BE2C (cell line): ENCODE measurements at places on chromosomes 1 and 21.

DNA sequence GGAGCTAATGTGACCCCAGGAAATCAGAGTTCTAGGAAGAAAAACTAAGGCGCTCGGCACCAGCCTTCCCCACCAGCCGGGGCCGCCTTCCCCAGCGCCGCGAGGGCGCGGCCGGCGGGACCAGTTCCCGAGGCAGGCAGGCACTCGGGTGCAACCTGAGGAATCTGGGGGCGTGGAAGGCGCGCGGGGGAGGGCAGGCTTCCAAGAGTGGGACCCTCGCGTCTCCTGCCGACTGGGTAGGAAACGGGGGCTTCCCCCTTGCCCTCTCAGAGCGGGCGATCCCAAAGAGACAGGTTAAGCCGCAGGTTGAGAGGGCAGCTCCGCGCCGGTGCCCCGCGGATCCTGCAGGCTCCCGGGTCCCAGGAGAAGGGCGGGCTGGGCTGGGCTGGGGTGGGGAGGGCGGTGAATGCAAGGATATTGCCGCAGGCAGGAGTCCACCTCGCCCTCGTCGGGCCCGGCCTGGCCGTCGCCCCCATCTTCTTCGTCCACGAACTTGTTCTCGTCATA, 431 bp downstream of the ARPC5 start:
- DNase-seq = peak; percentile 37

GRCh38 chr1:218575856-218576255, 230.7 kb downstream of the TGFB2 start:
- DNase-seq = no peak

DNA sequence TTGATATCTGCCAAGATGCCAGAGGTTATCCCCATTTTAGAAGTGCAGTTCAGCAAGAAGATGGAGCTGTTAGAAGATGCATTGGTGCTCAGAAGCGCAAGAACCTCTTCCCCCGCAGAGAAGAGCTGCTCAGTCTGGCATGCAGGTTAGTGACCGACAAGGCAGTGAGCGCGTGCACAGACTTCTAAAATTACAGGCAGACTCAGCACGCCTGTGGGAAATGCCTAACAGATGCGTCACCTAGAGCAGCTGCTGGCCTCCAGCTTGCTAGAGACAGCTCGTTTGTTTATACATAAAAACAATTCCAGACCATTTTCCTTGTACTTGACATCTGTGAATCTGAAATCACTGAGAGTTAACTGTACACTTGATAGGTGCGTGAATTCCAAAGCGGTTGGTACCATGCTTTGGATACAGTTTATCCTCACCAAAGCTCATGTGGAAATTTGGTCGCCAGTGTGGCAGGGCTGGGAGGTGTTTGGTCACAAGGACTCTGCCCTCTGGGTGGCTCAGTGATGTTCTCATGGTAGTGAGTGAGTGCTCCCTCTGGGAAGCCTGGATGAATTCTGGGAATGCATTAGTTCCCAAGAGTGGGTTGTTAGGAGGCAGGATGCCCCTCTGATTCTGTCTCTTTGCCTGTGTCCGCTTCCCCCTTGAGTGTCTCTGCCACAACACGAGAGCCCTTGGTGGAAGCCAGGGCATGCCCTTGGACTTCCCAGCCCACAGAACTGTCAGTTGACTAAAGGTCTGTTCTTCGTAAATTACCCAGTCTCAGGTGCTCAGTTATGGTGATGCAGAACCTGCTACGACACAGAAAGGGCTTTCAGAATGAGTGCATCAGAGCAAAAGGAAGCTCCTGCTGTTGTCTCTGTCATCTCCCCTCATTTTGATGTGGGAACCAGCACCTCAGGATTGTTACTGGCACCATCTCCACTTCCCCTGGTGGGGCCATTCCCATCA, 24.4 kb downstream of the SNAP47 start:
- DNase-seq = no peak

GRCh38 chr21:43209575-43210453, 41.0 kb downstream of the CRYAA start:
- peak; percentile 43 for DNase-seq

DNA sequence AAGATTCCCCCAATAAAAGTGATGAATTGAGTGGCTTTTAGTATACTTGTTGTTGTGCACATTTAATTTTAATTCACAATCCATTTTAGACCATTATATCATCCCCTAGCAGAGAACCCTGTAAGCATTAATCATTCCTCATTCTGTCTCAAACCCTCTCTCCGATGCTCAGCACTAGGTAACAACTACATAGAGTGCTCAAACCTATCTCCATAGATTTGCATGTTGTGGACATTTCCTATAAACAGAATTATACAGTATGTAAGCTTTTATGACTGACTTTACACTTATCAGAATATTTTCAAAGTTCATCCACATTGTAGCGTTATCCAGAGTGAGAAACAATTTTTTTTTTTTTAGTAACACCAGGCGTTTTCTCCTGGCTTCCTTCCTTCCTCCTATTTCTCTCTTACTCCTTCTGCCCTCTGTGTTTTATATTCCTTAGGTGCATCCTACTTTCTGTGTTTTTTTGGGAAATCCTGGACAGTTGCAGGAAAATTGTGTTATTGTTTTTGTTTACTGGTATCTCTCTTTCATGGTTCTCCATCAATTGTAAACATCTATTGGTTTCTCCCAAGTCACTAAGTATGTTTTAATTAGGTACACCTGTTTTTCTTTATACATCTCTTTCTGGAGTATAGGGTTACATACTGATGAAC, 1528.0 kb upstream of the TPTE start:
- no peak for DNase-seq

DNA sequence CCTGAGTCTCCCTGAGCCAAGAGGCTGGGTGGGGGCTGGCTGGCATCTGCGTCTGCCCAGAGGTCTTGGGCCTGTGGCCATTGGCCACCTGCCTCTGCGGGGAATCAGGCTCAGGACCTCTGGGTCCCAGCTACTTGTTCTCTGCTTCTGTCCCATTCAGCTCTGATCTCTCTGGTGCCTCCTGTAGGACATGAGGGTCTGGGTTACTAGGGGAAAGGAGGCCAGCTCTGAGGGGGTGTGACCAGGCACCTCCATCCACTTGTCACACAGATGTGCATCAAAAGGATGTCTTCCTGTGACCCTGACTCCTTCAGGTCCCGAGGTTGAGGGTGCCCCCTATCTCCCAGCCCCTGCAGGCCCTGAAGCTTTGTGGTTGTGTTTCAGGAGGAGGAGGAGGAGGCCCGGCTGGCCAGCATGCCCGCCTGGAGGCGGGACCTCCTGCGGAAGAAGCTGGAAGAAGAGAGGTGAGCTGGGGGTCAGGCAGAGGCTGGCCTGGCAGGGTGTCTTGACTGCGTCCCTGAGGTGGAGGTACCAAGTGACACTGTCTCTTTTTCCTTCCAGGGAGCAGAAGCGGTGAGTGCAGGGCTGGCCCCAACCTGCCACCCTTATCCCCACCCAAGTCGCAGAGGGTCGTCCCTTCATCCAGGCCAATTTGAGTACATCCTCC, 9.0 kb downstream of the TNFRSF25 start:
- DNase-seq = no peak

DNA sequence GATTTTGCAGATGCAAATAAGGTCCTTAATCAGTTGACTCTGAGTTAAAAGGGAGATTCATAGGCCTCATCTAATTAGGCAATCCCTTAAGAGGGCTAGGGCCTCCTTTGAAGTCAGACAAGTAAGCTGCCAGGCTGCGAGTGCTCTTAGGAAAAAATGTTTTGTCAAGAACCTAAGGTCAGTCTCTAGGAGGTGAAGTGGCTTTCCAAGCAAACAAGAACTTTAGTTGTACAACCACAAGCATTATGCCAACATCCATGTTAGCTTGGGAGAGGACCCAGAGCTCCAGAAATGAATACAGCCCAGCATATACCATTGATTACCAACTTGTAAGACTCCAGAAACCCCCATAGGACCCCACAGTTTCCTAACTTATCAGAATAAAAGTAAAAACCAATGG, 1366.2 kb downstream of the PLA2G4A start:
- no peak for DNase-seq

GRCh38 chr1:65165269-65165993, 17.4 kb downstream of the AK4 start:
- DNase-seq = no peak

GRCh38 chr1:184483101-184483683, 96.4 kb downstream of the C1orf21 start:
- no peak for DNase-seq

DNA sequence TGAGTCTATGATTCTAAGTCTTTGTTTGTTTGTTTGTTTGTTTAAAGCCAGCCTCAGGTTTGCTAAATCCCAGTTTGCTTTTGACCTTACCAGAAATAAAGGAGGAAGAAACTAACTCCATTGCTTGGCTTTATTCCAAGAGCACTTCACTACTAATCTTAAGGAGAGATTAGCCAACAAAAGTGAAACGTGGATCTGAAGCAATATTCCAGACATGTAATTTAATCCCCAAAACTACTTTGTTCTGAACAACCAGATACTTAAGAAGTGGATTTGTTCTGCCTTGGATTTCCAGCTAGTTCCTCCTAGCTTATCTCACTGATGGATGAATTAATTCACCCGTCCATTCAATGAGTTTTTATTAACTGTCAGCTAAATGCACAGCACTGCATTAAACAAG, 15.9 kb upstream of the CEP350 start:
- DNase-seq = no peak

GRCh38 chr1:43021547-43022474, 63.1 kb upstream of the SLC2A1 start:
- DNase-seq = no peak

DNA sequence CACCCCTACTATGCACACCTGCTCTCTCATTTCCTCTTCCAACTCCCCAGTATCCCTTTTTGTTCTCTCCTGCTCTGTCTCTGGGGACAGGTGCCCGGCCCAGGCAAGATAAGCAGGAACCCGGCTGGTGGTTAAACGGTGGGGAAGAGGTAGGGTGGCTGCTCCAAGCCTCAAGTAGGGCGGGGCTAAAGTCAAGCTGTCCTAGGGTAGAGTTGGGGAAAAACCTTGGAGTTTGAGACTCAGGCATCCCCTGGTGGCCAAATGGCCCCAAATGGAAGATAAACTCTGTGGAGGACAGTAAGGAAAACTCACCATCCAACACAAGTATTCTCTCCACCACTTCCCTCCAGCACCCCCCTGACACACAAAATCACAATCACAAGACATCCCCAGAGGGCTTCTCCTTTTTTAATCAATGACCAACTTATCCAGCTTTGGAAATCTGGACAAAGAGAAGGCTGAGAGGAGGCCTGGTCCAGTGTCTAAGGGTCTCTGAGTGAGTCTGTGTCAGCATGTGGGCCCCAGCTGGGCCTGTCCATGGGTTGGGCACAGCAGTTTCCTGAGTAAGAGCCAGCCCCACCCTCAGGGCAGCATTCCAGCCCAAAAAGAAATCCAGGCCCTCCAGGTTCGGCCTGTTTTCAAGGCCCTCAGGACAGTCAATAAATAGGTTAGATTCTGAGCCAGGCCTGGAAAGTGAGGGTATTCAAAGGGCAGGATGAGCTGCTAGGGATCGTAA, 9.8 kb downstream of the POMGNT1 start:
- DNase-seq = no peak

- no peak for DNase-seq
Observed at GRCh38 chr1:117049857-117050256, 10.3 kb upstream of the TTF2 start.

GRCh38 chr21:36310016-36310415, 10.0 kb upstream of the MORC3 start:
- no peak for DNase-seq

DNA sequence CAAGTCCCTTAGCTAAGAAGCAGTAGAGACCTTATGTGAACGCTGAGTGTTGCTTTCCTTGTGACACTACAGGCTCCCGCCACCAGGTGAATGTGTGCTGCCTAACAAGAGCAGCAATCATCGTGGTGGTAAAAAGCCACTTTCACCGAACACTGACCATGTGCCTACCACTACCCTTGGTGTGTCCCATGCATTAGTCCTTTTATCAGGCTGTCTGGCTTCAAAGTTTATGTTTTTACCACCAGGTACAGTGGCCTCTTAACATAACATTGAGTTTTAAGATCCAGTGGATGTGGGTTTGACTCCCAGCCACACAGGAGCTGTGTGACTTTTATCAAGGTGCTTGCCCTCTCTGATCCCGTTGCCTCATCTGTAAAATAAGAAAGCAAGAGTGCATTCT, 1.7 kb downstream of the C1QB start:
- DNase-seq = no peak

DNA sequence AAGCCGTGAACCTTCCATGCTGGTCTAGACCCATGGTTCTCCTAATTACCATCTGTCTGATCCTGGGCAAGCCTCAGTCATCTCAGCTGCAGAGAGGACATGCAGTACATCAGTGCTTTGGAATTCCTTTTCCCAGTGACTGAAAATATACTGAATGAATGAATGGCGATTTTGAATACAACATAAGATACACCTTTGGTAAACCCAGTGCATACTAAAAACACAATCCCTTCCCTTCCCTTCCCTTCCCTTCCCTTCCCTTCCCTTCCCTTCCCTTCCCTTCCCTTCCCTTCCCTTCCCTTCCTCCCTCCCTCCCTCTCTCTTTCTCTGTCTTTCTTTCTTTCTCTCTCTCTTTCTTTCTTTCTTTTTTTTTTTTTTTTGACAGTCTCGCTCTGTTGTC, 21.3 kb upstream of the PLXNA2 start:
- DNase-seq = no peak

GRCh38 chr1:43359696-43360095, 915 bp downstream of the CDC20 start:
- no peak for DNase-seq

- no peak for DNase-seq
Observed at GRCh38 chr1:63807046-63807445, 33.2 kb downstream of the ROR1 start.

GRCh38 chr1:221559911-221560310, 182.0 kb downstream of the DUSP10 start:
- DNase-seq = no peak

- DNase-seq = no peak
Observed at GRCh38 chr1:14294860-14295536, 303.5 kb upstream of the KAZN start.

DNA sequence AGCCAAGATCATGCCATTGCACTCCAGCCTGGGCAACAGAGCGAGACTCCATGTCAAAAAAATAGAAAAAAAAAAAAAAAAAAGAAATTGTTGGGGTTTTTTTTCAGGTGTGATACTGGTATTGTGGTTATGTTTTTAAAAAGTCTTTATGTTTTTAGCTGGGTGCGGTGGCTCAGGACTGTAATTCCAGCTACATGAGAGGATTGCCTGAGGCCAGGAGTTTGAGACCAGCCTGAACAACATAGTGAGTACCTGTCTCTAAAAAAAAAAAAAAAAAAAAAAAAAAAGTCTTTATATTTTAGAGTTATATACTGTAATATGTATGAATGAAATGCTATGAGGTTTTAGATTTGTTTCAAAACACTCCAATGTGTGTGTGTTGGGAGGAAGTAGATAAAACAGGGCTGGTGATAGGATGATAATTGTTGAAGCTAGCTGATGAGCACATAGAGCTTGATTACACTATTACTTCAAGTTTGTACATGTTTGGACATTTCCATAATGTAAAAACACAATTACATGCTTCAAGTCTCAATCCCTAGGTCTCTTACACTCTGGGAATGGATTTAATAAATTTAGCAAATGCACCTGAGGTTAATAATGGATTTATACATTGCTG, 30.2 kb upstream of the ATP5PO start:
- no peak for DNase-seq

- no peak for DNase-seq
Observed at GRCh38 chr1:2807678-2808385, 6.3 kb upstream of the TTC34 start.
